ENCODE measurements at places on chromosomes 7 and 10.

DNA sequence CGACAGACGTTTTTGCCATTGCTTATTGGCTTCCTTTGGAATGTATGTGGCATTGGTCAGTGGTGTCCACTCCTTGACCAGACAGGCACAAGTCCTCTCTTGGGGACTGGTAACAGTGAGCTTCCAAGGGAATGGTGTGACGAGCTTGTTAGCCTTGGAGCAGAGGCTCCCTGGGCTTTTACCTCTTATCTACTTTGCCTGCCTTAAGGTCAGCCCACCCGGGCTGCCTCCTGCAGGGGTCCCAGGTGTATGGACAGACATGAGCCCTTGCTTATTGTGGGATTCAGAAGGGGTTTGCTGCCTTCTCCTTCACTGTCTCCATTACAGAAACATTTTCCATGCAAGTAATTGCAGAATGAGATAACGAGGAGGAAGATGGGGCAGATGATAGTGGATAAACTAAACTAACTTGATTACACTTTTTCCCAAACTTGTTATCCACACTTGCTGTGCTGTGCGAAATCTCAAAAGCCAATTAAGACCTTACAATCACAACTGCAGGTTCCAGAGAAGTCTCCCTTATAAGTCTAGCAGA, 29.7 kb downstream of the PLPP4 start:
- DNase-seq, result no peak

DNA sequence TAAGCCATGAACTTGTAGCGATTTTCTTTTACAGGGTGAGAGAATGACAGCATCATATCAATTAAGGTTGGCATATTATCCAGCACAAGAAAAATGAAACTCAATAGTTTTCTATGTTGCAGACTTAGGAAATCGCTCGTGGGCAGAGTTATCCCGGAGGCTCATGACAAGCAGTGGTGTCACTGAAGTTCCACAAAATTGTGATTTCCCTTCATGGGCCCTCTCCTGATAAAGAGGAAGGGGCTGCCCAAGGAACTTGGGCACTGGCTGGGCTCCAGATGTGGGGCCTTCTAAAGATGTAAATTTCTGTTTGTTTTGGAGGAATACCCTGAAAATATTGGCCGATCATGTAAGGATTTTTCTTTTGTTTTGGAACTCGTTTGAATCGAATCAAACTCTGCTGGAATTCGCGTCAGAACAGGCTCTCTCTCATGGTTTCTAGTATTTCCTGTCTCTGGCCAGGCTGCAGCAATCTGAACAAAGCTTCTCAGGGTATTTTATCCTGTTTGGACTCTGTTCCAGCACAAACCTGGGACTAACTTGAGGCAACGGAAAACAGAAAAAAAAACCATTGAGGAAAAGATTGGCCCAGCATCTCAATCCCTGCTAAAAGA, 340.6 kb upstream of the NRP1 start:
- DNase-seq, result no peak

DNA sequence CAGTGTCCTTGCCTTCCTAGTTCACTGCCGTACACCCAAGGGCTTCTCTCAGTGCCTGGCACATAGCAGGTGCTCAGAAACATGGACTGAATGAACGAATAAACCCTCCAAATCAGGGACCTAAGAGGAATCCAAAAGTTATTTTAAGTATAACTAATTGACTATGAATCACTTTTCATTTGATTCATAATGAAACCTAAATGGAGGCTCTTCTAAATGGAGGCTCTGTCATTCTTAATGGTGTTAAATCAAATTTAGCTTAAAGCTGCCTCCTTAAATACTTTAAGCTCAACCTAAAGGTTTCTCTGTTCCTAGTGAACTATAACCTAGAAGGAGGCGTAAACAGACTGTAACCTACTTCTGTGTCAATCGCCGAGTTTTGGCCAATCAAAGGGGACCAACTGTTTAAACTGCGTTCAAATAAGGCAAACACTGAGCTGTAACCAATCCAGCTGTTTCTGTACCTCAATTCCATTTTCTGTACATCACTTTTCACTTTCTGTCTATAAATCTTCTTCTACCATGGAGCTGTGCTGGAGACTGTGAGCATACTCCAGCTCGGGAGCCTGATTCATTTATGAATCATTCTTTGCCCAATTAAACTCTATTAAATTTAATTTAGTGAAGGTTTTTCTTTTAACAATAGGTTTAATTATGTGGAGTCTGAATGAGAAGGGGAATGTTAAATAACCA, 11.0 kb downstream of the PYROXD2 start:
- no peak for DNase-seq

DNA sequence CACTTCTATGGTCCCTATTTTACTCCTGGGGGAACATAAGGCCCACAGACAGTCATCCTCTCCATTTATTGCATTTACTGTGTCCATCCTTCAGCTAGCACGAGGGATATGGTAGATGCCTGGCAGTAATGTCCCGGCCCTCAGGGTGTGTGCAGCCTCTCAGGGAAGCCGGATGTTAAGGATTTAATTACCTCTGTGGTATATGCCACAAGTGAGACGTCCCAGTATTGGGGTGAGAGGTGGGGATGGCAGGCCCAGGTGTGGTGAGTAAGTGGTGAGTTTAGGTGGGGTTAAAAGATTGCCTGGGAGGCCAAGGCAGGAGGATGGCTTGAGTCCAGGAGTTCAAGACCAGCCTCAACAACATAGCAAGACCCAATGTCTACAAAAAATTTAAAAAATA, 144.9 kb downstream of the SH3PXD2A start:
- DNase-seq, result no peak

GRCh38 chr7:79876848-79877252, 257.8 kb upstream of the GNAI1 start:
- DNase-seq, result no peak

DNA sequence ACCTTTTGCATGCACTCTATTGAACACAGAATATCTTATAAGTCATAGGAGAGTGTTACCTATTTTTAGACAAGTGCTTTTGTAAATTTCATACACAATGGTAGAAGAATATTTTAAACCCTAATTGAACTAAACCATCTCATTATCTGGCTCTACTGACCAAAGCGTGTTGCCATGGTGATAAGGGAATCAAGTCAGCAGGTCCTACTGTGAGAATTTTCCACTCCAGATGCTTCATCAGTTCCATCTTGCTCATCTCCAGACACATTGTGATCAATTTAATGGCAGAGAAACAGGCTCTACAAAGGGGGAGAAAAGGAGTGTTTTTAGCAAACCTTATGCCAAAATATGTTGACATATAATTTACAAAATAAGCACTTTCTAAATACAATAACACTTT, 621.9 kb upstream of the GHITM start:
- DNase-seq, result no peak

- DNase-seq, result no peak
Measured at GRCh38 chr7:84720456-84721097, 466.3 kb downstream of the SEMA3D start.

- DNase-seq, result no peak
Measured at GRCh38 chr10:25938405-25938804, 4.4 kb downstream of the MYO3A start.

DNA sequence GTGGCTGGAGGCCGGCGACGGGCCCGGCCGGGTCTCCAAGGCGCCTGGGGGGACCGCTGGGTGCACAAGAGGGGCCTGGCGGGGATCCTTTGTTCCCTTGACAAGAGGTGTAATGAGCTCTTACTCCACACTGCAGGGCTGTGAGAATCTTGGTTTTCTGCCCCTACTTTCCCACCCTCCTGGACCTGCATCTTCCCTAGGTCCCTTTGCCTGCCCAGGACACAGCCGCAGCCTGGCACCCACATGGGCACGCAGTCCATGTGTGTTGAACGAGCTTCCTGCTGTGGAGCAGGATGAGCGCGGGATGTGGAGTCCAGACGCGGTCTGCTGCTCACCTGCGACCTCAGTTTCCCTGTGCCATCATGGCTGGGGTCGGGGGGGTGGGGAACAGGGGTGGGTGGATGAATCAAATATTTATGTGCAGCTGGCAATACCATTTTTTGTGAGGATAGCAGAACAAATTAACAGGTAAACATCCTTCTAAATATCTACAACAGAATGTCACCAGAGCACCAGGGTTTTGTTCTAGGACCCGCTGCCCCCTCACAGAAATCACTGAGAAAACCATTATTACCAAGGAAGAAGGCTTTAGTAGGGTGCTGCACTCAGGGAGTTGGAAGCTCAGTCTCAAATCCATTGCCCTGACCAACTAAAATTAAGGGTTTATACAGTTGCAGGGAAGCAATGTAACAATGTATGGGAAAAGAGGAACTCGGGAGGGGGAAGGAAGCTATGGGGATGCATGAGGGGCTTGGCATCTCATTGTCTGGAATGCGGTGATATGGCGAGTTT, 474 bp upstream of the NSMCE4A start:
- no peak for DNase-seq

DNA sequence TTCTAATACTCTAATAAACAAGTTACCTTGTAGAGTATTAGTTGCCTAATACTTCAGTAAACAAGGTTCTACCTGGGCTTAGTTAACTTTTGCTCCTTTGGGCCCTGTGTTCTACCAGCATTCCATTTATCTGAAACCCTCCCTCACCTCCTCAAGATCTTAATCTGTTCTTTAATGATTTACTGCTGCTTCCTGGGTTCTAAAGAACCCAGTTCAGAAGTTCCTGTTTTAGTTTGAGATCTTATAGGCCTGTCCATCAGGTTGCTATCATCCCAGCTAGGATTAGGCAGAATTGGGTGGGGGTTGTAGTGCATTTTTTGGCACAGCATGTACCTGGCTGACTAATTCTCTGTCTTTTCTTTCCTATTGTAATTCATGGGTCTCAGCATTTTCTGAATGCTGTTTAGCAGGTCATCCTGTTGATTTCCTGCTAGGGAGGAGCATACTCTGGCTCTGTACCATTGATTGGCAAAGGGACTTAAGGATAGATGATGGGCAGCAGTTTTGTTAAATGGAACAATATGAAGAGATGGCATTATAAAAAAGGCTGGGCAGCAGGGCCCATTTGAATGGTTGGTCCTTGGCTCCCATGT, 53.7 kb upstream of the TMEM248 start:
- no peak for DNase-seq

- DNase-seq, result no peak
Measured at GRCh38 chr7:107643938-107644308, 16.7 kb upstream of the SLC26A4 start.

DNA sequence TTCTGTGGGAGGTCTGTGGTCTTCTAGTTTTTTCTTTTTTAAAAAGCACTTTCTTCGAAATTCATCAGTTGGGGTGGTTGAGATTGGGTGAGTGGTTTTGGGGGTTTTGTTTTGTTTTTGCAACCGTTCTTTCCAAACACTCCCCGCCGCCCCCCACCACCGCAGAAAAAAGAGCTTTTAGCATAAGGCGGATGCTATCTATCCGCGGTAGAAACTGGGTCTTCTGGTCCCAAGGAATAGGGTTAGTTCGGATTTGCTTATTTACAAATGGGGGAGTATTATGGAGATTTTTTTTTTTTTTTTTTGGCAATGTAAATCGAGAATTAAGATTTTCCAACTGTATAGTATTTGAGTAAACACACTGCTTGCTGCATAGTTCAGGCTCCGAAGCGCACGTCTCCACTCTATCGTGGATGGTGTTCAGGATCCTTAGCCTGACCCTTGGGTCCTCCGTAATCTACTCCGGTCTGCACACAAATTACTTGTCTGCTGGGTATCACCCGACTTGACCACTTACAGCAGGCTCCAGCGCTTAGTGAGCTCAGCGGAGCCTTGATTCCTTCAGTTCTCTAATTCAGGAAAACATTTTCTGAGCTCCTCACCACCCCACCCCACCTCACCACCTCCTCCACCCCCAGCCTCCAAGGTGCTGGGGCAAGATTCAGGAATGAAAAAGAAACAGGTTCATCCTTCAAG, 757 bp upstream of the NRCAM start:
- no peak for DNase-seq

DNA sequence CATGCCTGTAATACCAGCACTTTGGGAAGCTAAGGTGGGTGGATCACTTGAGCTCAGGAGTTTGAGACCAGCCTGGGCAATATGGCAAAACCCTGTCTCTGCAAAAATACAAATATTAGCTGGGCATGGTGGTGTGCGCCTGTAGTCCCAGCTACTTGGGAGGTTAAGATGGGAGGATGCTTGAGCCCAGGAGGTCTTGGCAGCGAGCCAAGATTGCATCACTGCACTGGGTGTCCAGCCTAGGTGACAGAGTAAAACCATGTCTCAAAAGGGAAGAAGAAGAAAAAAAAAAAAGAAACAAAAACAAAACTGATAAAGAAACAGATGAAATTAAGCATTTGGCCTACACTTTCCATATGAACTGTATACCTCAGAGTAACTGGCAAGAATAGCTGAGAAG, 319.2 kb downstream of the PARD3 start:
- DNase-seq, result no peak

DNA sequence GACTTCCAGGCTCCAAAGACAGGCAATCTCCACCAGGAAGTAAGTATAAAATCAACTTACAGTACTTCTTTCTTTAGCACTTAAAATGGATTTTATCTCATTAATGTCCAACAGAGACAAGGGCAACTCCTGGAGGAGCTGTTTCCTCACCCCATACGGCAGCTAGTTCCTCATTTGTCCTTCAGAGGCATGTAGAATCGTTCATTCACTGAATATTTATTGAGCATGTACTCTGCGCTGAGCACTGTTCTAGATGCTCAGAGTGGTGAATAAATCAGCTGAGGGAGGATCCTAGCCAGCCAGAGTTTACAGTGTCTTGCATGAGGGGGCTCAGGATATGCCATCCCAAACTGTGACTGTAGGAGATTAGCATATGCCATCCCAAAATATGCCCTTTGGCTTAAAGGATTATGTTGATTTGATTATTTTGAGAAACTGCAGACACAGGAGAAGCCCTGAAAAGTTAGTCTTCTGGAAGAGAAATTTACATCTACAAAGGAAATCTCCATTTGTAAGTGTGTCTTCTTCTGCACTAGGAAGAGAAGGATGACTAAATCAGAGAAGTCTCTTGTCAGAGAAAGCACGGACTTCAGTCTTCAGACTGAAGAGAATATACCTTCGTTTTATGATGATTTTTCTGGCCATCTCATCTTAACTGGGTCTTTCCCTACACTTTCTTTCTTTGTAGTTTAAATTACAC, 66.9 kb downstream of the BAMBI start:
- no peak for DNase-seq

GRCh38 chr10:89505640-89506275, 29.6 kb downstream of the SLC16A12 start:
- no peak for DNase-seq

DNA sequence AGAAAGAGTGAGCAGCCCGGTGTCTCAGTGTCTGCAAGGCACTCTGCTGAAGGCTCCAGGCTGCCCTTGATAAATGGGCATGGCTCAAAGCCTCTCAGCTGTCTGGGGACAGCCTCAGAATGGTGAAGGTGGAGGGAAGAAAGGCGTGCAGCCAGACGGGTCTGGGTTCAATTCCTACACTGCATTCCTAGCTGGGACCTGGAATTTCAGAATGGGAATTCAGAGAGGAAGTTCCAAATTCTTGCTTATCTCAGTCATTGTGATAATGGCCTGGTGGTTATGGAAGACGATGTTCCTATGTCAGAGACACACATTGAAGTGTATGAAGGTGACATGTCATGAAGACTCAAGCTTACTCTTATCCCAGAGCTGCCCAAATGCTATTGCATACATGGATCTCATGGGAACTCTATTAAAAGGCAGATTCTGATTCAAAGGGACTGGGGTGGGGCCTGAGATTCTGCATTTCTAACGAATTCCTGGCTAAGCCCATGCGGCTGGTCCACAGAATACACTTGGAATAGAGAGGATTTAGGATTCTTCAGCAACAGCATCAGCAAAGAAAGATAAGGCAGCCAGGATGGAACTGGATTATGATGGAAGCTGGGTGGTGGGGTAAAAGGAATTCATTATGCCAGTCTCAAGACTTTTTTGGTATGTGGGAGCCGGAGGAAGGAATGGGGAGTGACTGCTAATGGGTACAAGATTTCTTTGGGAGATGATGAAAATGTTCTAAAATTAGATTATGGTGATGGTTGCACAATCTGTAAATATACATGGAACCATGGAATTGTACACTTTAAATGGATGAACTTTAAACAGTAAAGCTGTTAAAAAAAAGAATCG, 82.6 kb upstream of the ZMIZ1 start:
- DNase-seq, result no peak
